NCI-H1436 treated with DMSO at 0.1 percent for 48 hours (cell line): ENCODE measurements at places on chromosomes 6 and 20.

GRCh38 chr6:95266537-95267258, 310.6 kb upstream of the MANEA start:
- DNase-seq, result no peak

GRCh38 chr6:98827295-98828159, 6.8 kb upstream of the POU3F2 start:
- no peak for DNase-seq

- no peak for DNase-seq
Observed at GRCh38 chr6:144259986-144260385, 25.1 kb upstream of the UTRN start.

DNA sequence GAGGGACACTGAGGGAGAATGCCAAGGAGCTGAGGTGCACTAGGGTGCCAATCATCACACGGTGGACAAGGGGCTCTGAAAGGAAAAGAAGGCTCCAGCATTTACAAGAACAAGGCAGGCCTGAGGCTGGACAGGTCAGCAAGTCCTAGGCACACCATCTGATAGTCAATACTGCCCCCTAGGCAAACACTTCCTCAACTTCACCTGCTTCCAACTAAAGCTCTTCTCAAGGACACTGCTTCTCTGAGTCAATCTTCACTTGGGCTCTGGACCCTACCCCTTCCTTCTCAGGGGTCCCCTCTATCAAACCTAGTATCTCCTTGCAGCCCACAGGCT, 37.7 kb upstream of the SLC4A11 start:
- no peak for DNase-seq
